Omental fat pad (tissue), 4 donors: ENCODE measurements at places on chromosomes 6 and 20. TPM values are rescaled to one million over a fixed set of nuclear protein-coding genes. Genes with fewer than 3 reads are reported as not detected.

Gene PI3
- total RNA-seq: not detected

Gene HLA-DRA
- total RNA-seq: 288 TPM

Gene RHAG
- not detected for total RNA-seq

Gene GABRR1
- not detected for total RNA-seq

Gene ATP6V1G2
- total RNA-seq: 2.6 TPM

Gene SLC12A5
- total RNA-seq: 0.19 TPM

Gene PRL
- not detected for total RNA-seq
